NCI-H187 treated with DMSO at 0.1 percent for 48 hours (cell line): ENCODE measurements at places on chromosomes 3 and 15.

DNA sequence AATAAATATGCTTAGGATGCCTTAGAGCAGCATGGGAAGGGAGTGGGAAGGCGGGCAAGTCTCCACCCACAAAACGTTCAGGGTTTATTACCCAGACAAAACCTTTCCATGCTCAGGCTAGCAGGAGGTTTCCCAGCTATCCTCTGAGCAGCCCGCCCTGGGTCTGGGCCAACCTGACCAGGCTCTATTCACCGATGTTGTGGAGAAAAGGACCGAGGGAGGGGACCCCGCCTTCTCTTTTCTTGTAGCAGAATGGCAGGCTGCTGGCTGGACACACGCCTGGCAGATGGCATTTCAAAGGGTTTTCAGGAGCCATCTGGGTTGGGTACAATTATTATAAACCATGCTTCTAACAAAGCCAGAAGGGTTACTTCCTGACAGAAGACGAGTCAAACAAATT, 540.9 kb downstream of the MAGI1 start:
- DNase-seq, result no peak

DNA sequence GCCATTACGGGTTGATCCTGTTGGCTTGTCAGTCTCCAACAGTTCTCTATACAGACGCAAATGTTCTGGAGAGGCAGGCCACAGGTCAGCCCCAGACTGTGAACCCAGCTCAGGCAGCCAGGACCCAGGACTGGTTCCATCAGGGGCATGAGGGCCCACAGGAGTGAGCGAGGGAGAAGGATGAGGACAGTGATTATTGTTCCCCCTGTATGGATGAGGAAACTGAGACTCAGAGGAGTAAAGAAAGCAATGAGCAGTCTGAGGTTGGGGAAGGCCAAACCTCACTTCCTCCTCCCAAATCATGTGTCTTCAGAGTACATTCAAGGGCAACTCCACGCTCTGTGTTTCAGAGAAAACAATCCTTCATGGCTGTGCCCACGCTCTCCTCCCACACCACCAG, 121.9 kb downstream of the RPLP1 start:
- DNase-seq, result no peak

- DNase-seq, result no peak
Measured at GRCh38 chr3:94036909-94037507, 8.6 kb upstream of the STX19 start.

DNA sequence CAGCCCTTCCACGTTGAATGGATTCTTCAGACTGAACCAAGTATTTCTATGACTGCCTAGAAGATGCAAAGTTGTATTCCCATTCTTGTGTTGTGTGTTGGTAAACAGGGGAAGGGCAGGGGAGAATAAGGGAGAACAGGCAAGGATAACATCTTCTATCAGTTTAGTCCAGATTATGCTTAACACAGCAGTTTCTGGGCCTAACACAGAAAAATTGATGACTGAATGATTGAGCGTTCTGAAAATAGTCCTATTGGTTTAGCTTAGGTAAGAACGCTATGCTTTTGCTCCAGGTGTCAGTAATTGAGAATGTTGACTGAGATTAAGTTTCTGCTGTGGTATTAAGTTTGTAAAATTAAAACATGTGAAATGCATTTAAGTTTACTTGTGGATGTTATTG, 8.6 kb downstream of the FOXB1 start:
- no peak for DNase-seq

DNA sequence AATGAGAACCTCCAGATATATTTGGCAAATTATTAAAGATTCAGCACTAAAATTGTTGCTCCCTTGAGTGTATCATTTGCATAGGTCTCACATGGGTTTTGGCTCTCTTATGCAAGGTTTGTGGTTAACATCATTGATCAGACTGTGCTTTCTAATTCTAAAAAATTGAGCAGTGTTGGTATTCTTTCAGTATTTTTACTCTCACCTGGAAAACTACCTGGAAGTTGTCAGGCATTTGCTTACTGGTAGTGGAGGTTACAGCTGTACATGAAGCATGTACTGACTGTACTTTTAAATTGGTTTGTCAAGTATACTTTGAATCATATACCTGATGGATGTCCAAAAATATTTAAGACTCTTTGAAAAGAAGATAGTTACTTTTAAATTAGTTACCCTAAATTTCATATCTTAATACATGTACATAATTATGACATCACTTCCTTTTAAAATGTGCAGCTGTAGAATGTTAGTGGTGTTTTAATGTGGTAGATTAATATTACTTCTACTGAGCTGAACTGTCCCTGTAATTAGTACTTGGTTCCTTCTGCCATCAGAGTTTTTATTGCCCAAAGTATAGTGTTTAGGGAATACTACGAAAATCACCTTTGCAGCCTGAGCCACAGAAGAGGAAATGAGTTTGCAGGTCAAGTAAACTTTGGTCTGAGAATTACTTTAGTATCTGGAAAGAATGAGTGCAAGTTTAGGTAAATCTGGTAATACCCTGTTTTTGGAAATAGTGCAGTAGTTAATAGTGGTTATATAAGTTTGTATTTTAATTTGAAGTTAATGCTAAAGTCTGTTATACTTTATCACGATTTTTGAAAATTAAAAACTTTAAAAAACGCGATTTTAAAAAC, 2.8 kb downstream of the CHD2 start:
- no peak for DNase-seq

DNA sequence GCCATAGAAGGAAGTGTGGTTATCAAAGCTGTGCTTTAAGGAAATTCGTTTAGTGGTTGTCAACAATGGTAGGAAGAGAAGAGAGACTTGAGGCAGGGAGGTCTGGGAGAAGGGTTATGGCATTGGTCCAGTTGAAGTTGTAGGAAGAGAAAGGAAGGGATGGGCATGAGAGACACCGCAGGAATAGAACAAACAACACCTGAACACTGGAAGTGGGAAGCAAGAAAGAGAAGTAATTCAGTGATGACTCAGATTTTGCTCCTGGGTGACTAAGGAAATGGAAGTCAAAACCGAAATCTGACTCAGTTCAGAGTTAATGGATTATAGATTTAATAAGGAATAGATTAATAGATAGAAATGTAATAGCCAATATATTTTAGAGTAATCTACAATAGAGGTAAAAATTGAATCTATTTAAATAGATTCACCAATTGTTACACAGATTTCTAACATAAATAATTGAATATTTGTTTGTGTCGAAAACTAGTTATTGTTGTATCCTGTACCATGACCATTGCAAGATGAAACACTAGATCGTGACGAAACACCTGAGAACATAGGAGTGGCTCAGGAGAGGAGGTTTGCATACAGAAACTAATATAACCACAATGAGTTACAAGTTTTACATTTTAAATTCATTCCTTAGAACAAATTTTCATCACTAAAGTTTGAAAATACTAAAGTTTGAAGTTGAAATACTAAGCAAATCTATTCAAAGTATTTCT, 36.0 kb downstream of the THBS1 start:
- no peak for DNase-seq

DNA sequence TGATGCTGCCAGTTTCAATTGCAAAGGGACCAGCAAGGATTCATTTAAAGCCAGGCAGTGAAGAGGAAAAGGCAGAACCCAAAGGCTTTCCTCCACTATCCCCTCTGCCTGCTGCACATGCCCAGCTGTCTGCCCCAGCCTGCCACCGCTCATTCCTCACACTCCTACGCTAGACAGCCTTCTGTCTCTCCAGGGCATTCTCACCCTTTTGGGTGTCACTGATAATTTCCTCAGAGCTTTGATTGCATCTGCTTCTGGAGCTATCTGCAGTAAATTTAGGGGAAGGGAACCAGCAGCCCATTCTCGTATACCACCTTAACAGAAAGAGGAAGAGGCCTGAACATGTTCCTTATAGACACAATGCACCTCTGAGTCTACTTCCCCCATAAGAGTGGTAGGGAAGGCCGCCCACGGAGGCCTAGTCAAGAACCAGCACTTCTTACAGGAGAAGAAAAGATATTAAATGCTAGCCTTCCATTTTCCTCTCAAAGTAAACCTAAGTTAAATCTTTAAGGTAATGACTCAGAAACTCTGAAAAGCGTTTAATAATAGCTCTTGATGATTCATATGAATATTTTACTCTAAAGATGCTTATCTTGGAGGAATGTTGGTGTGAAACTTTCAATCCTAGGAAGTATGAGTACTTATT, 20.9 kb downstream of the NUDT16 start:
- no peak for DNase-seq

DNA sequence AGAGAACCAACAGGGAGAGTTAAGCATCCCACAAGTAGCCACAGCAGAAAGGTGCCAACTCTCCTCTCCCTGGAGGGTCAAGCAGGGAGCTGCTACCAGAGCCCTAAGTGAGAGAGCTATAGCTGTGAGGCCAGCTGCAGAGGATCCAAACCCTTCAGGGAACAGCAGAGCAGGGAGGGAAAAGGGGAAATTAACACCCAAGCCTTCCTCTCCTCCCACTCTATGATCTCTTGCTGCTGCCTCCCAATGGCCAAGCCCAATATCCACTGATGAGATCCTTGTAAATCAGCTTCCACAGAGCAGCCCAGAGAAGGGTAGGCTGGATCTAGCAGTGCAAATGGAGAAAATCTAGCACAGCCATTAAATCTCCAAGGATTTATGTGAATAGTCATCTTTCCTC, 68.2 kb upstream of the THBS1 start:
- no peak for DNase-seq

- DNase-seq, result no peak
Measured at GRCh38 chr15:75578173-75578947, 755 bp downstream of the PTPN9 start.

GRCh38 chr15:70281261-70281810, 183.6 kb upstream of the TLE3 start:
- DNase-seq, result no peak

DNA sequence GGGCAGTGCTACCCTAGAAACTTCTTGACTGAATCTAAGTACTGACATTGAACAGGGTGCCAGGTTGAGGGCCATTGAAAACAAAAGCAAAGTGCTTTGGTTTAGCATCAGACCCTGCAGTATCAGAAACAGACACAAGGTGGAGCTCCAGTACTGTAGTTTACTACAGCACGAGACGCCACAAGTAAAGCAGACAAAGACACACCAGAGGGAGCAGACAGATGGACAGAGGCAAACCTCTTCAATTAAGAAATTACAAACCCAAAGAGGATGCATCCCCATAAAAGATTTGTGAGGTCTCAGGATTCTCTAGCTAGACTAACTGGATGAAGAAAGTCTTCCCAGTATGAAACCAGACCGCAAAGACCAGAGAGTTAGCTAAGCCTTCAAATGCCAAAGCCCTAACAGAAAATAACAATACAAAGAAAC, 16.6 kb downstream of the TOP2B start:
- DNase-seq, result peak; percentile 28

DNA sequence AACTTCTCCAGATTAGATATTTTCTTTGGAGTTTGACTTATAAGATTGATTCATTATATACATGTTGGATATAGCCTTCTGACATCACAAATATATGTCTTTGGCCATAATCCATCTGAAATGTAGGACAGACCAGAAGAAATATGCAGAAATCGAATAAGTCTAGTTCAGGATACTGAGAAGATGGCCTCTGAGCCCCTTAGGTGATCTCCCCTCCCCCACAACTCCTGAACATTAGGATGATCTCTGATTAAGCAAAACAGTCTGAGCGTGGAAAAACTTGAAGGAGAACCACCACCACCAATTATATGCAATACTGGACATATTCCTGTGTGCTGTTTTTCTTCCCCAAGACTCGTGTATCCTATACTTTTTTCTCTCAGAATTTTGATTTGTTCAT, 3.2 kb downstream of the SETD5 start:
- no peak for DNase-seq

DNA sequence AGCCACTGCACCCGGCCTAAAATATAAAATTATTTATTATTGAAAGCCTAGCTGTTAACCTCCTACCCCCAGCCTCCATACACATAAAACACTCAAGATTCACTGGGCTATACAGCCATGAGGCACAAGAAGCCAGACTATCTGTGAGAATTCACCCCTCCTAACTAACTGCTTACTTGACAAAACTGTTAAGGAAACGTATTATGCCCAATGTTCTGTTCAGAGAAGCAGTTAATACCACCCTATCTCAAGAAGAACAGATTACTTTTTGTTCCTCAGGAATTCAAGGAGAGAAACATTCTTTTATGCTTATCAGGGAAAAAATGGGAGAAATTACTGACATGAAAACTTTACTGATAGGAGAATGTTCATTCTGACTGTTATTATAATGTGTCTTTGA, 144.1 kb downstream of the BBX start:
- DNase-seq, result no peak

DNA sequence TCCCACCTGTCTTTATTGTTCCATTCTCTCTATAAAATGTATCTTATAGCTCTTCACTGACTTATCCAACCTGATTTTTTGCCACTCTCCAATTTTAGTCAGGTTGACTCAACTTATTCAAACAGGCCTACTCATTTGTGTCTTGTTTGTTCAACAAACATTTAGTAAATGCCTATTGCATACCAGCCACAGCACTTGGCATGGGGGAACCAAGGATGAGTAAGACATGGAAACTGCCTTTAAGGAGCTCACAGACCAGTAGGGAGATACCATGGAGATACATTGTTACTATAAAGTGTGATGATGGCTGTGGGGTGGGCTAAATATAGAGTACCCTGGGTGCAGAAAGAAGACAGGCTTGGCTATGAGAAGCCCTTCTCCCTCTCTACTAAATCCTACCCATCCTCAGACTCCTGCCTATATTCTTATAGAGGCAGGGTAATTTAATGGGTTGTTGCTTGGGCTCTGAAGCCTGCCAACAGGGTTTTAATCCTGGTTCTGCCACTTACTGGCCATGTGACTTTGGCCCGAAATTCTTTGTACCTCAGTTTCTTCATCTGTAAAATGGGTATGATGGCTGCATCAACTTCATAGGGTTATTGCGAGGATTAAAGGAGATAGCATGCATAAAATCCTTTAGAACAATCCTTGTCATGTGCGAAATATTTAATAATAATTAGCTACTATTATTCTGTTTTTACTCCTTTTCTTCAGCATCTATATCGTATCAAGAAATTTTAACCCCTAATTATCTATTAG, 348.5 kb upstream of the UMPS start:
- DNase-seq, result no peak

DNA sequence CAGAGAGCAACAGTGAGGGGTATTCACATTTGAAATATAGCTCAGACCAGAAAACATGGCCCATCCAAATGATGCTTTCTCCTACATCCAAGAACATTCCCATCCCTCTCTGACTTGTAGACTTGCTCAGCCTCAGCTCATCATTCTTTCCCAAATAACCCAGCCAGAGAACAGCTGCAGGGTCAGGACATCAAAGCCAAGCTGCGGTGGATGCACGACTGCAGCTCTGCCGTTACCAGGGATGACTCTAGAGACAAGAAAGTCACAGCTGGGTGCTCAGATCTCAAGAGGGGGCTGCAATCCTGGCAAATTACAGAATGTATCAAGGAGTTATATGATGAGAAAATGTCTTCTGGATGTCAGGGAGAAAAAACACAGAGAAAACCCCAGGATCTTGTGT, 944.3 kb downstream of the NTRK3 start:
- DNase-seq, result no peak

GRCh38 chr3:40655551-40655950, 130.8 kb downstream of the ZNF621 start:
- no peak for DNase-seq
